ENCODE measurements at places on chromosomes 7 and 10.

DNA sequence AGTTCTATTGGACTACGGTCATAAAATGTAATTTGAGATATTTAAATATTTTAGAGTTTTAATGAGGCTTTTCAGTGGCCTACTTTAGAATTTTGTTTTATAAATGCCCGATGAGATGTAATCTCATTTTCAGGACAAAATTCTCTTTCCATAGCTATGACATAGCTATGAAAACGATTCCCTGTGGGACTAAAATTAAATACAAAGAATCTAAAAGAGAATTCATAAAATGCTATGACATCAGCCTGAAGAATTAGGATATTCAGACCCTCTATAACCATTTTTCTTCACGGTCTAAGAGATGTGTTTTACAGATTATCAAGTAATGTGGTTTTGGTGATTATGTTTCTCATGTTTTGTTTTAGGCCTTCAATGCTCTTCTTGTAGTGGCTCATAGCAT is 48.2 kb upstream of the ODAD2 start:
- DNase-seq = no peak

GRCh38 chr10:8041284-8041991 is 13.1 kb upstream of the GATA3 start:
- DNase-seq = no peak

DNA sequence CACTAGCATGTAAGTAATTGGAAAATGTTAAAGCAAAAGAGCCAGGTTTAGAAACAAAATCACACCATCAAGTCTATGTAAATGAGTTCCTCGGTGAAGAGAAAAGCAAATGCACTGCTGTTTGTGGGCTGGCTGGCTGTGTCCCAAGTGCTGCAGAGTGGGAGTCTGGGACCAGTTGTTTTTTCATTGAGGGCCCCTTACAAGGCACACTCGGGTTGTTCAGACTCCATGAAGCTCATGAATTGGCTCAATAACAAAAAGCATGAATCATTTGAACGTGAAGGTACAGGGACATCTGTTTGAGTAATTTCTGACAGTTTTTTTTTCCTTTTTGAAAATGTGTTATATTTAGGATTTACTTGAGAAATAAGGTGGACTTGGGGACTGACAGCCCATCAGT is 28.0 kb downstream of the GRK5 start:
- DNase-seq = no peak

- no peak for DNase-seq
Measured at GRCh38 chr10:76002262-76002854, 570.9 kb downstream of the LRMDA start.

GRCh38 chr10:50561816-50562215 is 61.9 kb downstream of the SGMS1 start:
- DNase-seq = no peak

GRCh38 chr10:77075926-77076325 is 561.7 kb downstream of the KCNMA1 start:
- DNase-seq = no peak

- DNase-seq = no peak
Measured at GRCh38 chr7:112271162-112271561, 64.7 kb downstream of the ZNF277 start.

GRCh38 chr10:100232101-100232500 is 2.7 kb upstream of the CHUK start:
- no peak for DNase-seq

- DNase-seq = no peak
Measured at GRCh38 chr10:86071758-86072157, 294.8 kb downstream of the GRID1 start.

Data from activated CD8-positive, alpha-beta memory T cell treated with anti-CD3 and anti-CD28 coated beads, Interleukin-2, amount 50 U/mL, for 48 hours (primary cell).